ENCODE measurements at places on chromosomes 4 and X.

DNA sequence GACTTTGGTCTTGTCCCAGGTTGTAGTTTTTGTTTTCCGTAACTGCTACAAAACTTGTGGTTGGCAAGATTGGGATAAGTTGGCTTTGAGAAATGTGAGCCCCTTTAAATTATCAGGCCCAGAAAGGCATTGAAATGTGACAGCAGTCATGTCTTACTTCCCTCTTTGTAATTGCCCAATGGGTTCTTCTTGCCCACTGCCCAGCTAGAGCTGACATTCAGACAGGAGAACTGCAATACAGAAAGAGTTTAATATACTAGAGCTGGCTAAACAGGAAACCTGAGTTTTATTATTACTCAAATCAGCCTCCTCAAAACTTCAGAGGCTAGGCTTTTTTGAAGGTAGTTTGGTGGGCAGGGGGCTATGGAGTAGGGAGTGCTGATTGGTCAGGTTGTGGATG is 288.3 kb downstream of the ZNF674 start:
- no peak for DNase-seq

- DNase-seq = no peak
These were observed 9.4 kb upstream of the PAK3 start for GRCh38 chrX:111086591-111087006.

- DNase-seq = no peak
These were observed 18.2 kb downstream of the UBE2D3 start for GRCh38 chr4:102809190-102809589.

GRCh38 chr4:5963611-5964010 is 54.6 kb downstream of the C4orf50 start:
- no peak for DNase-seq

DNA sequence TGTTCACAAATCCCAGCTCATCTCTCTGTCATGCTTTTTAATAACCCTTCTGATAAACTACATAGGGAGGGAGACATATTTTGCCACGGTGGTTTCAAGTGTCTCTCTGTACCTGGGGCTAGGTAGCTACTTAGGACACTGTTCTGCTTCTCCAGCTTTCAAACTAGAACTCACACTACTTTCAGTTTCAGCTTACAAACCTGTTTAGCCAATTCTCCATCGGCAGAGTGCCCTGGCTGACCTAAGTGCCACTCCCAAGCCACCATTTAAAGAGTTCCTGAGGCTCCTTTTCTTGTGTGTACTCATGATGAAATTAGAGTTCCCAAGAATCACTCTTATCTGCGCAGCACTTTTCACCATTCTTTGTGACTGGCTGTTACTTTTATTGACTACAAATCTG is 899.2 kb downstream of the FAT4 start:
- DNase-seq = no peak

DNA sequence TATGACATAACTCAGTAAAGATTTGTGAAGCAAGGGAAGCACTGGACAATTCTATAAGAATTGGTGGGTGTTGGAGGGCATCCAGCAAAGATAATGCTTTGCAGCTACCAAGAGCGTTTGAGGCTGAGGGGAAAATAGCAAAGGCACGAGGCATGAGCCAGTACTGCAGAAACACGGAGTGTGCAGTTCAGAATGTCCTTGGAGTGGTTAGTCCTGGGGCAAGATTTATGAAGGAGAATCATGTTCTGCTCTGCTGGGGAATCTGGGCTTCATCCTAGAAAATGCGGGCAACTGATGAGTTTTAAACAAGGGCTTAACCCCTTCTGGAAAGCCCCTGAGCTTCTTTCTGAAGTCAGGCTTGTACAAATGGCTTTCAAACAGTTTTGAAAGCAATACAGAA is 452.5 kb downstream of the IL15 start:
- peak; percentile 38 for DNase-seq

DNA sequence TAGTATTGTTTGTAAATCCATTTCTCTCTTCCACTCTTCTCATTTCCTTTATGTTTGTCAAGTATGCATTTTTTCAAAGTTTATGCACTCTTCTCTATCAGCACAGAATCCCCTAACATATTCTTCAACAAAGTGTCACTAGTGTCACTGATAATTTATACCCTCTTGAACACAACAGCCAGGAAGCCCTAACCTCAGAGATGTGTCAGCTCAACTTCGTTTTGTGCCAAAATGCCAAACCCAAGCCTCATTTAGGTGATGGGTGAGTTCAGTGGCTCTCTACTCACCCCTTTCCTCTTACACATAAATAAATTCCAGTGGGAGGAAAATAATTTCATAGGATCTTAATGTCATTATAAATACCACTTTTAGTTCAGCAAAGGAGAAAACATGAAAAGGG is 22.4 kb upstream of the P2RY10 start:
- no peak for DNase-seq

GRCh38 chr4:106587558-106587957 is 219.0 kb upstream of the GIMD1 start:
- no peak for DNase-seq

GRCh38 chrX:86047936-86048280 is 550 bp upstream of the CHM start:
- no peak for DNase-seq

Data from left hindlimb (tissue), 1 donor.